Stimulated activated naive CD4-positive, alpha-beta T cell (primary cell): ENCODE measurements at places on chromosomes 2 and 18.

DNA sequence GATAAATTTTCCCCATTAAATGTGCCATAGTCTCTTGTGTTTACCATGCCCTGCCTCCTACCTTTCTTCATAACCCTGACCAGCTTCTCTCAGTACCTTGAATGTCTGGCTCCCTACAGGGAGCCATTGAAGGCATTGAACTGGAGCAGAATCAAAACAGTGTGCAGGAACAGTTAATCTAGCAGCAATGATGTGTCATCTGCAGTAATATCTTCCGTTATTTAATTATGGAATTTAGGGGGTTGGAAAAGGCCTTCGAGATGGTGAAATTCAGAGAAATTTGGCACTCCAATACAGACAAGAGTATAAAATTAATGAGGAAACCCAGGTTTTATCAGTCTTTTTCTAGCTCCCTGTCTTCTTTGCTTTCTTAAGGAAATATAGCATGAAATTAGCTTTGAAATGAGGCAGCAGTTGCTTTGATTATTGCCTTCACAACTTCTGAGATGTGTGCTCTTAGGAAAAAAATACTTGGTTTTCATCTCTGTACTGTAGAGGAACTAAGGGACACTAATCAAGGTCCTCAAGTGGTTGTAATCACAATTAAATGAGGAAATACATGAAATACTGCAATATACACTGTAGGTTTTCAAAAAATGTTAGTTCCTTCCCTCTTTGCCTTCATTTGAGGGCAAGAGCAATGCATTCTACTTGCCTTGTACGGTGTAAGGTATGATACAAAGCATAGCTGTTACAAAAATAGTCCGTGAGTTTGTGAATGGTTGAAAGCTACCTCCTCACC lies 369.1 kb downstream of the SETBP1 start:
- no peak for DNase-seq

GRCh38 chr18:49591271-49591670 lies 29.4 kb downstream of the LIPG start:
- no peak for DNase-seq

DNA sequence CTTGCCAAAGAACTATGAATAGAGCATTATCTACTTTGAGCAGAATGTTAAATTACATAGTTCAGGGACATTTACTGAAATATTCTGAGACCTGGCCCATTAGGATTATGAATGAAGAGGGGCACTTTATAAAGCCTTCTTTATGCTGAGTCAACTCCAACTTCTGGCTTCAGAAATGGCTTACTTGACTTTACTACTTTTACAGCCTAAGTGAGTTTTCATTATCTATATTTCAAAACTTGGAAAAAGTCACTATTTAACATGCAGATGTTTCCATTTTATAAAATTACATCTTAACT lies 37.7 kb downstream of the SESTD1 start:
- no peak for DNase-seq

DNA sequence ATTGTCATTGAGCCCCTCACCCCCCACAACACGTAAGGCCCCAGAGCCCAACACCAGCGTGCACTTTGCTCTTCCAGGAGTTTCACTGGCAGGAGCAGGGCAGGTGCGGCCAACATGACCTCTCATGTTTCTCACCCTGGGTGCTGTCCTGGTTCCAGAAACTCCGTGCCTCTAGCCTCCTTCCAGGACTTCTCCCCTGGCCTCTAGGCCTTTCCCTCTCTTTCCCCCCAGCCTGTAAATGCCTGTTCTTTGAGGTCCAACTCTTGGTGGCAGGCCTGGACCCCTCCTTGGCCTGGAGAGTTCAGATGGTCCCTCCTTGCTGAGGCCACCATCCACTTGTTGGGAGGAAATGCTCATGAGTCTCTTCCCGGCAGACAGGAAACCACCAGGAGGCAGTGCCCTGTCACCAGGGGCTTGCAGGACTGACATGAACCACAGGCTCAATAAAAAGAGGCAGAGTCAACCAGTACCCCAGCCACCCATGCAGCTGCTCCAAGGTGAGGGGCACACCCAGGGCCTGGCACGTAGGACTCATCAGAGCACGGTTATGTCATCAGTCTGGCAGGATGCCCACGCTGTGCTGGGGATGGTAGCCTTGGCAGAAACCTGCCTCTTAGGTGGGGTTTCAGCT lies 1.5 kb downstream of the MALL start:
- DNase-seq: no peak

DNA sequence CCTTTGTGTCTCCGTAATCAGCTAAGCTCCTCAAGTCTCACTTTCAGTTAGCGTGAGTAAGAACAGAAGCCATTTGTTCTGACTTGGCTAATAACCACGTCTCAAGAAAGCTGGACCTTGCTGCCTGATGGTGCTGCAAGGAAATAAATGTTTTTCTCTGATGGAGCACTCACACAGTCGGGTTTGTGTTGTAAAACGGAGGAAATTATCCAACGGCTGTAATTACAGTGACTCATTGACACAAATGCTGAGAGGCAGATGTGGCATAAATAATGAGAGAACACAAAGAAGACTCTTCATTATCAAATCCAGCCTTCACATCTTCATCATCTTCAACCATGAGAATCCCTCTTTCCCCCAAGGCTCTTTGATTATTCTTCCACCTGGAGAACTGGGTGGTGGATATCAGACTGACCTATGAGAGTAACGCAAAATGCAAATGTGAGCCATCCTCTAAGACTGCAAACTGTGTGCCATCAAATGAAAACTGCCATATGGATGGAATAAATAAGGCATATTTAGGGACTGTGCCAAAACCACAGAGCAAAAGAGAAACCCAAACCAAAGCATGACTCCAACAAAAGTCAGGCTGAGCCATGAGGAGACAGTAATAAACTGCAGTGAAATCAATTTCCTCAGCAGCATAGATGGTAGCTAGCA lies 252.6 kb downstream of the RND3 start:
- DNase-seq: no peak
